RKO (cell line): ENCODE measurements at places on chromosomes 11 and 22.

GRCh38 chr11:10746871-10747270 is 4.2 kb upstream of the CTR9 start:
- DNase-seq: no peak

DNA sequence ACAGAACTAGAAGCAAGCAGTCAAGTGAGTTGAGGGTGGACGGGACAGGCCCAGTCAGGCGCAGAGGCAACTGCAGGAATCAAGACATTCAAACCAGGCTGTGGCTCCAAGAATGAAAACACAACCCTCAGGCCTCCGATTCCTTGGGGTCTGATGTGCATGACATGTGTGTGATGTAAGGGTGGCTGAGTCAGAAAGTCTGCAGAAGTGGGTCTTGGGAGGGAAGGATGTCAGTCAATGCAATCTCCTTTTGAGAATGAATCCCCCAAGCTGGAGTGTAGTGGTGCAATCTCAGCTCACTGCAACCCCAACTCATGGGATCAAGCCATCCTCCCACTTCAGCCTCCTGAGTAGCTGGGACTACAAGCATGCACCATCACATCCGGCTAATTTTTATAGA is 15.9 kb upstream of the PDE2A start:
- no peak for DNase-seq

DNA sequence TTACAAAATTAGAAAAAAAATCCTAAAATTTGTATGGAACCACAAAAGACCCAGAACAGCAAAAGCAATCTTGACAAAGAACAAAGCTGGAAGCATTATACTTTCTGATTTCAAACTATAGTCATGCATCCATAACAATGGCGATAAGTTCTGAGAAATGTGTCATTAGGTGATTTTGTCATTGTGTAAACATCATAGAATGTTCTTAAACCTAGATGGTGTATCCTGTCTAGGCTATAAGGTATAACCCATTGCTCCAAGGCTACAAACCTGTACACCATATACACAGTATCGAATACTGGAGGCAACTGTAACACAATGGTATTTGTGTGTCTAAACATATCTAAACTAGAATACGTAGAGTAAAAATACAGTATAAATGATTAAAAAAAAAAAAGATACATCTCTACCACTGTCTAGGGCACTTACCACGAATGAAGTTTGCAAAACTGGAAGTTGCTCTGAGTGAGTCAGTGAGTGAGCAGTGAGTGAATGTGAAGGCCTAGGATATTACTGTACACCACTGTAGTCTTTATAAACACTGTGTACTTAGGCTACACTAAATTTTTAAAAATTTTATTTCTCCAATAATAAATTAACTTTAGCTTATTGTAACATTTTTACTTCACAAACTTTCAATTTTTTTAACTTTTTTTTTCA is 18.1 kb upstream of the SC5D start:
- no peak for DNase-seq

GRCh38 chr22:27299181-27300085 is 502.1 kb downstream of the MN1 start:
- DNase-seq: no peak

DNA sequence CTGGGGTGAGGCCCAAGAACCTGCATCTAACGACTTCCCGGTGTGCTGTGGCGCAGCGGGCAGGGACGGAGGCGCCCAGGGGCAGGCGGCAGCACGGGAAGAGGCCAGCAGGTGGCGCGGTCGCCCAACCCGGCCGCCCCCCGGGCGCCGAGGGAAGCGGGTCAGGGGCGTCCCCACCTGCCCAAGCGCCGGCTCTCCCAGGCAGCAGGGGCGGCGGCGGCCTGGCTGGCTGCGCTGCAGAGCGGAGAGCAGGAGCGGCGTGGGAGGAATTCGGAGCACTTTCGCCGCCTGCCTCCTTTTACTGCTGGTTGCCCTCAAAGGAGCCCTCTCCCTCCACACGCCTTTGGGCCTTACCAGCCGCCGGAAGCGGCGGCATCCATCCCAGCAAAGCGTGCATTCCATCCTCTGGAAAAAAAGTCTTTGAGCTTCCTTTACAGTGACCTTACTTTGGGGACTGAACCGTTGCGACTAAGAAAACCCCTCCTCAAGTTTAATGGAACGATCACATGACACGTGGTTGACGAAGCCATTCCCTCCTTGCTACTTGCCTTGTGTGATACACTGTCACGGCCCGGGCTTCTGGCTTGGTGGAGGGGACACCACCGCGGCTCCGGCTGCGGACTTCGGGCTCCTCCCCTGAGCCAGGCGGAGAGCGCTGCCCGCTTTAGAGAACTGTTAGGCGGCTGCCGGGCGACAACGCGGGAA is 106.8 kb upstream of the CLMP start:
- no peak for DNase-seq

GRCh38 chr11:113504586-113504985 is 29.4 kb upstream of the DRD2 start:
- no peak for DNase-seq

DNA sequence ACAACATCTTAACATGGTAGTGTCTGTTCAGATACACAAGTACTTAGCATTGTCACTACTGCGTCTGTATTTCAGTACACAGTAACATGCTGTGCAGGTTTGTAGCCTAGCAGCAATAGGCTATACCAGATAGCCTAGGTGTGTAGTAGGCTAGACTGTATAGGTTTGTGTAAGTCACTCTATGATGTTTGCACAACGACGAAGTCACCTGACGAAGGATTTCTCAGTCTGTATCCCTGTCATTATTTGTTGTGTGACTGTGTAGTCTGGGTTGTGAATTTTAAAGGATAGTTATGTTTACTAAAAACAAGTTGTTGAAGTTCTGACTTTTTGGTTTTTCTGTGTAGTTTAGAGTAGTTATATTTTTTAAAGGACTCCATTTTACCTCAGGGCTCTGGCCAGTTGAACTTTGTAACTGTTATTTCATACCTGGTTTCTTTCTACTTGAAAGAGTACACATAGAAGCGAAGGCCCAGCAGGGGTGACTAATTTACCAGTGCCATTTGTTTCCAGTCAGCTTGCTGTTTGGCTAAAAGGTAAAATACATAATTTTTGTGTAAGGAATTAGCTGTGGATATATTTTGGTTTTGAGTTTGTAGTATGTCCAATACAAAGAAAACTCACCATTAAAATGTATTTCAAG is 72.3 kb downstream of the PPP6R3 start:
- no peak for DNase-seq

GRCh38 chr11:8086001-8086479 is 5.0 kb downstream of the TUB start:
- DNase-seq: no peak

DNA sequence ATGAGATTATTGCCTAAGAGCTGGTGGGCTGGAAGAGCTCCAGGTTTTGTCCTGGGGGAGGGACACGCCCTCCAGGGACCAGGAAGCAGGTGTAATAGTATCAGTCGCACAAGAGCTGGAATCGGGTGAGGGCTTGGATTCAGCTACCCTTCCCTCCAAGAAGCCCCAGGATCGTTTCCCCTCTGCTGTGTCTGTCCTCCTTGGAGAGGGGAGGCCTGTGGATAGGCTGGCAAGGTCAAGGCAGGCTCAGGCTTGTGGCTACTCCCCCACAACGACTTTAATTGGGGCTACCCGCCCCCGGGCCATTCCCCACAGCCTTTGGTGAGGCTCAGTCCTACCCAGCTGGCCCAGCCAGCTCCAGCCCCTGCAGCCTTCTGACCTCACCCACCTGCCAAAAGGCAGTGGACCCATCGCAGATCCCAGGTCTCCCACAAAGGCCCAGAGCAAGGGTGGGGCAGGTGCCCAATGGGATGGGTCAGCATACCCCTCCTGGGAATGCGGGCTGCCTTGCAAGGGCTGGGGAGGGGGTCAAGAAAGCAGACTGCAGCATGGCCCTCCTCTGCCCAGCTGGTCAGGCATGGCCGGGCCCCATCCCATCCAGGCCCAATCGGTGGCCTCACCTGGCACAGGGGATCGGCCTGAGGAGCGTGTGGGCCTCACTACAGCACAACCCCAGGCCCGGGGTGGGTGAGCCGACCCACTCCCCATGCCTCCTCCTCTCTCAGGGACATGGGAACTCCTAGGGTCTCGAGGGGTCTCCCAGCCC is 1.0 kb downstream of the CTSD start:
- DNase-seq: no peak

GRCh38 chr11:94653561-94653960 is 86.4 kb downstream of the PIWIL4 start:
- DNase-seq: no peak

GRCh38 chr22:35524966-35525686 is 15.5 kb upstream of the RASD2 start:
- no peak for DNase-seq

- no peak for DNase-seq
These were observed 67.3 kb upstream of the PRR5 start for GRCh38 chr22:44634426-44635321.

DNA sequence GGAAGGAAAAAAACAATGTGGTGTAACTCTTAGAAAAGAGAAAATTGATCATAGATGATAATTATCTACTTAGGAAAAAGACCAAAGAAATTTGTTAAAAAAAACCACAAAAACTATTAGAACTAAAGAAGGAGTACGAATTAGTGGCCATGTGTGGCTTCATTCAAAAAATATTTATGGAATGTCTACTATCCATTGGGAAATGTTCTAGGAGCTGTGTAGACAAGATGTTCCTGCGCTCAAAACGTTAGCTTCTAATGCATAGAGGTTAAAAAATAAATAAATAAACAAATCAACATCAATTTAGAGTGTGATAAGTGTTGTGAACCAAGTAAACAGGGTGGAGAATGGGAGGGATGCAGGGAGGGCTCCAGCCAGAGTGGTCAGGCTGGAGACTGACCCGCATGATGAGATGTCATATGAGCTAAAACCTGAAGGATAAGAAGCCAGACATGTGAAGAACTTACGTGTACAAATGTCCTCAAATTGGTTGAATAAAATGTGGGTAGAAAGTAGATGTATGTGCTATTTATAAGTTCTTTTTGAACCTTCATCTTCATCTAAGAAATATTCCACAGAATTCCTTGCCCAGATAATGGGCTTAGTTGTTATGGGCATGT is 4.3 kb upstream of the EXPH5 start:
- no peak for DNase-seq

GRCh38 chr11:5527716-5528115 is 11.2 kb upstream of the UBQLNL start:
- DNase-seq: no peak

- DNase-seq: peak; percentile 33
These were observed 81.6 kb downstream of the PDHX start for GRCh38 chr11:34997952-34998528.

GRCh38 chr11:128658502-128658901 is 35.4 kb upstream of the FLI1 start:
- no peak for DNase-seq

- DNase-seq: no peak
These were observed 25.8 kb downstream of the TNRC6B start for GRCh38 chr22:40203572-40203971.
